ENCODE measurements at places on chromosomes 1 and 21. TPM values are rescaled to one million over a fixed set of nuclear protein-coding genes. Genes with fewer than 3 reads are reported as not detected.

DNA sequence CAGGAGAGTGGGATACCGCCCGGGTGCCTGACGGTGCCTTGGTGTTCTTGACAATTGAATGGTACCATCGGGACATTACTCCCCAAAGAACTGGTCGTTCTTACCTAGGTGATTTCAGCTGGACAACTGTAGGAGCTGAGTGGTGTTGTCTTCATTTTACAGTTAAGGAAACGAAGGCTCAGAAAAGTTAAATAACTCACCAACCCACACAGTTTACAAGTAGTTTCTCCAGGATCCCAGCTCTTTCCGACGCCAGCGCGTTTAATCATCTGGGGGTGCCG lies 1.6 kb downstream of the PIK3CD start:
- DNase-seq = no peak

The G0S2 gene
- total RNA-seq = not detected

GRCh38 chr1:82600314-82600713 lies 799.6 kb downstream of the ADGRL2 start:
- DNase-seq = no peak

- DNase-seq = no peak
Measured at GRCh38 chr1:234600418-234601281, 9.3 kb downstream of the IRF2BP2 start.

The SETSIP gene
- not detected for total RNA-seq

DNA sequence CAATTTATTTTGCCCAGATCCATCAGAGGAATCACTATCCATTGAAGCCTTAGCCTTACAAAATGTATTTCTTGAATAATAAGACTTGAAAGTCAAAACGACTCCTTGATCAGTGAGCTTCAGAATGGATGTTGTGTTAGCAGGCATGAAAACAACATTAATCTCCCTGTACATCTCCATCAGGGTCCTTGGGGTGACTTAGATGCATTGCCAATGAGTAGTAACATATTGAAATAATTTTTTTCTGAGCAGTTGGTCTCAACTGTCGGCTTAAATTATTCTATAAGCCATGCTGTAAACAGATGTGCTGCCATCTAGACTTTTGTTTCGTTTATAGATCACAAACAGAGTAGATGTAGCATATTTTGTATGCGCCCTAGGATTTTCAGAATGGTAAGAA lies 482.0 kb downstream of the AMY1C start:
- DNase-seq = no peak

DNA sequence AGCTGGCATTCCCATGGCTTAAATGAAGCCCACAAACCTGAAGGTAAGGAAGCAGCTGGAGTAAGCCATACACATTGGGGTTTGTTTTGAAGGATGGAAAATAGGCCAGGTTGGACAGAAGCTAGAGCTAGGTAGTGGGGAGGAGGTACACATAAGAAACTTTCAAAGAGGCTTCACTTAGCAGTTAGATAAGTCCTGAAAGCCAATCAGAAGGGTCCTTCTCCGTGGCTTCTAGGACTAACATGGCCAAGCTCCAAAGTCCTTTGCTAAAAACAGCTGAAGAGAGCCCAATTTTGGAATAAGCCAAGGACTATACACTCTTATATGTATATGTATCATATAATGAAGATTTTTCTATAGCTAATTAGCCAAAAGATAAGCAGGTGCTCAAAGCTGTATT lies 1.8 kb downstream of the EYA3 start:
- DNase-seq = no peak

The TINAGL1 gene
- 2.6 TPM for total RNA-seq

- DNase-seq = no peak
Measured at GRCh38 chr21:43974791-43975468, 37.2 kb upstream of the TRAPPC10 start.

The BGLAP gene
- 3.4 TPM for total RNA-seq

GRCh38 chr1:185401019-185401418 lies 84.0 kb upstream of the IVNS1ABP start:
- peak; percentile 83 for DNase-seq

GRCh38 chr1:88180449-88181108 lies 503.5 kb upstream of the PKN2 start:
- DNase-seq = peak; percentile 91

- no peak for DNase-seq
Measured at GRCh38 chr21:42073145-42074099, 2.3 kb downstream of the UMODL1 start.

- DNase-seq = no peak
Measured at GRCh38 chr21:15275615-15276235, 210.9 kb upstream of the NRIP1 start.

GRCh38 chr1:152681616-152682015 lies 4.3 kb upstream of the LCE2B start:
- no peak for DNase-seq

Measured in endodermal cell (in vitro differentiated cells).